ENCODE measurements at places on chromosomes 12 and 14. TPM values are rescaled to one million over a fixed set of nuclear protein-coding genes. Genes with fewer than 3 reads are reported as not detected.
A peak's percentile ranks its signal among the peaks of the same experiment; 100 is the strongest.

DNA sequence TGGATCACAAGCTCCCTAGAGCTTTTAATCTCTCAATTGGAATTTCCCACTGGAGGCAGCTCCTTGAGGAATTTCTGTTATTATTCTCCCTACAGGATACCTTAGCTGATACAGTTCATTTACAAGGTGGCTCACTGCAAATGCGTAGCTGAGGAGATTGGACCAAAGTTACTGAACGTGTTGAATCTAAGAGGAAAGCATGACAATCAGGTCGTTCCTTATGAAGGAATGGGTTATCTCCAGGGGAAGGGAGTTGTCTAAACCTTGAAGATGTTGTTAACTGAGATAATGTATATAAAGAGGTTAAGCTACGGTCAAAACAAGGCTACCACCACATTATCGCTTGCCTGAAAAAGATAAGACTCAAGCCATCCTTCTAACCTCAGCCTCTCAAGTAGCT, 105.8 kb upstream of the TBX3 start:
- no peak for DNase-seq

DNA sequence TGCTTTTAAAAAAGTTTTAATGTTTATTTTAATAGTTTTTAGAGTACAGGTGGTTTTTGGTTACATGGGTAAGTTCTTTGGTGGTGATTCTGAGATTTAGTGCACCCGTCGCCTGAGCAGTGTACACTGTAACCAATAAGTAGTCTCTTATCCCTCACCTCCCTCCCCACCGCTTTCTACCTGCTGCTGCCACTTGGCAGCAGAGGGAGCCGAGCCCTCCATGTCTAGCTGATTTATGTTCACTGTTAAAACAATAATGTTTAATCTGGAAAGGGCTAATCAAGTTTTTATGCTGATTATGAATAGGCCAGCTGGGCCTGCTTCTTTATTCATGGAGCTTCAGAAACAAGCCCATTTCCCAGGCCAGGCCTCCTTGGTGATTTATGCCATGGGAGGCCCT, 73.1 kb downstream of the ADCK1 start:
- no peak for DNase-seq

TOMM20L gene
- not detected for total RNA-seq

CIT gene
- 25.4 TPM for total RNA-seq

DNA sequence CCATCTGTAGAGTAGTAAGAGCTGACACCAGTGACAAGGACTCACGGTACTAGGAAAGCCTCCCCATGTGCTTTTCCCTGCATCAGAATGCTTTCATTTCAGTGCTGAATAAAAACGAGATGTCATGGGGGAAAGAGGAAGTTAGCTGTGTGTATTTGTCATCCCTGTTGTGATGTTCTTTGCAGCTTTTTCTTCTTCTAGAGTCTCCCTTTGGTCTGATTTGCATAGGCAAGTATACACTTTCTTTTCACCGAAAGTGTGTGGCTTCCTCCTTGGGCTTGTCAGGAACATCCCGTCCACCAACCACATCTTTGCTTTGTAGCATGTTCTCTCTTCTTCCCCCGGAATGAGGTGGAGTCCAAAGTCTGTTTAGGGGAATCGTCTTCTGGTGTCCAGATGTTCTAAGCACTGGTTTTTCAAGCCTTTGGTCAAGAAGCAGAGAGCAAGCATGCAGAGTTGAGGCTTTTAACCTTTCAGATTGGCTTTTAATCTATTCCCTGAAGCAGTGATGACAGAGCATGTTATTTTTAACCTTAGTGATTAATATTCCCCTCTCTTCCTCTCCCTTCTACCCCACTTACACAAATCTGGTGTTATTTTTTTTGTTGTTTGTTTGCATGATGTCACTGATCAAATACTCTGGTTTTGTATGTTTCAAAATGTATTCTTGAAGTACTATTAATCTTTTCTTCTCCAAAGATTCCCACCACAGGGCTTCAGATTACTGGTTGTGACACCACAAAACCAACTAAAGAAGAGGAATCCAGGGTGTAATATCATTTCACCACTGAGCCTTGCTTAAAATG, 163.4 kb downstream of the SAMD4A start:
- peak; percentile 45 for DNase-seq

All from HT1080 (cell line).